ENCODE measurements at places on chromosomes 1 and 21. TPM values are rescaled to one million over a fixed set of nuclear protein-coding genes. Genes with fewer than 3 reads are reported as not detected.

The ATP1A4 gene
- total RNA-seq, result not detected

The KCNA2 gene
- total RNA-seq, result under 0.01 TPM

- DNase-seq, result peak; percentile 57
- no peaks in the 10 kb centered on the region for H3K36me3 ChIP-seq
- H3K27me3 ChIP-seq, result no peaks in the 10 kb centered on the region
- H3K4me1 ChIP-seq, result peaks cover 4% of the 10 kb centered on the region
- no peak overlapping the region for H3K4me3 ChIP-seq
- peak overlapping the region; percentile 78 for H3K27ac ChIP-seq
Measured at GRCh38 chr1:199404191-199404590, 623.3 kb upstream of the NR5A2 start.

DNA sequence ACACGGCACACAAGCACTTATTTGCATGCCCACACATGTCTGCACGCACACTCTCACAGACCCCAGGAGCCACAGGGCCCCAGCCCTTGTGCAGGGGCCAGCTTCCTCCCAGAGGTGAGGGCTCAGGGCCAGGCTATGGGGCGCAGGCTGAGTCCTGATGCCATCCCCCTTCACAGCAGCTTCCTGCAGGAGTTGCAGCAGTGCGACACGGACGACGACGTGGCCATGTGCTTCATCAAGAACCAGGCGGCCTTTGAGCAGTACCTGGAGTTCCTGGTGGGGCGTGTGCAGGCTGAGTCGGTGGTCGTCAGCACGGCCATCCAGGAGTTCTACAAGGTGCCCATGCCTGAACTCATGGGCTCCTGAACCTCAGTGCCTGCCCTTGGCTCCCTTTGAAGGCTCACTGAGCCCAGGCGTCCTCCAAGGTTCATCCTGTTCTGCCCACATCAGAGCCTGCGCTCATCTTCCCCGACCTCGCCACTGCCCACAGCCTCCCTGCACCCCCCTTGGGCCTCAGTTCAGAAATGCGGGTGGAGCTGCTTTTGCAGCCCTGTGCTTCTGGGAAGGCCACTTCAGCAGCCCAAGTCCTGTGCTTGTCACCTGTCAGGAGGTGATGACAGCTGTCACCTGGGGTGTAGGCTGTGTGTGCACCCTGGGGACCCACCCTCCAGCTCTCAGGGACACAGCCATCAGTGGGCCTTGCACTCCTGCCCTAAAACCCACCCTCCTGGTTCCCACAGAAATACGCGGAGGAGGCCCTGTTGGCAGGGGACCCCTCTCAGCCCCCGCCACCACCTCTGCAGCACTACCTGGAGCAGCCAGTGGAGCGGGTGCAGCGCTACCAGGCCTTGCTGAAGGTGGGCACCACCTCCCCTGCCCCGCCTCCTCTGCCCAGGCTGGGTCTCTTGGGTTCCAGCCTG is 66.6 kb downstream of the TRIM11 start:
- H3K4me1 ChIP-seq, result no peaks in the 10 kb centered on the region
- no peak overlapping the region for H3K4me3 ChIP-seq
- H3K27me3 ChIP-seq, result no peaks in the 10 kb centered on the region

The MIB2 gene
- 18.1 TPM for total RNA-seq
